ENCODE measurements at places on chromosomes 16 and 17.

GRCh38 chr17:16918443-16918842 is 53.5 kb downstream of the TNFRSF13B start:
- DNase-seq: no peak

- DNase-seq: no peak
Measured at GRCh38 chr16:87150681-87151280, 166.4 kb downstream of the C16orf95 start.

- DNase-seq: peak; percentile 53
Measured at GRCh38 chr17:17783116-17783824, 53.5 kb downstream of the SREBF1 start.

GRCh38 chr17:49290690-49291359 is 60.2 kb upstream of the PHOSPHO1 start:
- DNase-seq: peak; percentile 7

GRCh38 chr17:13544292-13544691 is 57.4 kb downstream of the HS3ST3A1 start:
- DNase-seq: no peak

DNA sequence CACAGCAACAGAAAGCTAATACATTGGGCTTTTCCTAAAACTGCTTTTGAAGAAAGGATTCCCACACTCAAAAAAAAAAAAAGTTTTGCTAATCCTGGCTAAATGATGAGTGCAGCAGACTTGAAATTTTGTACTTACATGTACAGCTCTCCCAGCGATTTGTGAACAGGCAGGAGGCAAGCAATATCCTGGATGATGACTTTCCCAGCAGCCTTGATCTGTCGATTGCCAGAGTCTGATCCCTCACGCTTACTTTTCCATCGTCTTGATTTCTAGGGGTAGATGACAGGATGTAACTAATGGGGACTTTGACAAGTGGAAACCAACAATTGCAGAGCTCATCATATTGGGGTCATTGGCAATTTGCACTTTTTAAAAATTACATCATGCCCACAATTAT is 91.4 kb downstream of the WDR59 start:
- no peak for DNase-seq

DNA sequence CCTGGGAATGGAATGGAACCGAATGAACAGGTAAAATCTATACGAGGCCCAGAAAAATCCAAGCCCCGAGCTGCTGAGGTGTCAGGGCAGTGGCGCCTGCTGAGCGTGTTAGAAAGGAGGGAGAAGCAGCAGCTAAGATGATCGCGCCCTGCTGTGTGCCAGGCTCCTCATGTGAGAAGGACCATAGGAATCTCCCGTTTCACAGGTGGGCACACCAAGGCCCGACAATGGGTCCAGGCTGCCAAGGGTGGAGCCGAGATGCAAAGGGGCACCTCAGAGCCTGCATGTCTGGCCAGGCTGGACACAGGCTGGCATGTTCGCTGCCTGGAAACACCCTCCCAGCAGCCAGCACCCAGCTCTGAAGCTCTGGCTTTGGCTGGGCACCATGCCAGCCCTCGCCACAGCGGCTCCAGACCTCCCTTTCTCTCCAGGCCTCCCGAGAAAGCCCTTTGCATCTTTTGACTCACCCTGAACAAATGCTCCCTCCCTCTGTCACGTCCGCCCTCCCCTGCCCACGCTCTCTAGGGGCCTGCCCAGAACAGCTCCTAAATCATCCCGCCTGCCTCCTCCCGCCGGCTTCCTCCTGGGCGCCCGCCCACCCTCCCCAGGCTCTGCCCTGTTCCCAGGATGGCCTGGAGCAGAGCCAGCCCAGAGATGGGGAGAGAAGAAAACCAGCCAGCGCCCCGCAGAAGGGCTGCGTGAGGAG is 217.8 kb upstream of the GSE1 start:
- DNase-seq: no peak

DNA sequence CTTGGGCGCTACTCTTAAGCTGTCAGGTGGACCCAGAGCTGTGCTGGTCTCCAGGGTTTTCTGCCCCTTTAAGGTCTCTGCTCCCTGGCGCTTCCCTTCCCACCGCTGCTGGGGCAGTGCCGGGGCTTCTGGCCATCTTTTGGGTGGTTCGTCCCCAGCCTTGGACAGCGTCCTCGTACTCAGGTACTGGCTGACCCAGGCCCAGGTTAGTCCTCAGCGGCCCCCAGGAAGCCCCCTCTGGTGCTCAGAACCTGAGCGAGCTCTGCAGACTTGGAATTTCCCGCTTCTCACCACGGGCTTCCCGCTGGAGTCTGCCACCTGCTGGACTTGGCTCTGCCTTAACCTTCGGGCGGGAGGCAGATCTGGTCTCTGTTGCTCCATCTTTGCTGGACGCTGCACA is 94.1 kb upstream of the ZNF750 start:
- no peak for DNase-seq

GRCh38 chr16:59545721-59546120 is 811.6 kb upstream of the GOT2 start:
- DNase-seq: no peak

DNA sequence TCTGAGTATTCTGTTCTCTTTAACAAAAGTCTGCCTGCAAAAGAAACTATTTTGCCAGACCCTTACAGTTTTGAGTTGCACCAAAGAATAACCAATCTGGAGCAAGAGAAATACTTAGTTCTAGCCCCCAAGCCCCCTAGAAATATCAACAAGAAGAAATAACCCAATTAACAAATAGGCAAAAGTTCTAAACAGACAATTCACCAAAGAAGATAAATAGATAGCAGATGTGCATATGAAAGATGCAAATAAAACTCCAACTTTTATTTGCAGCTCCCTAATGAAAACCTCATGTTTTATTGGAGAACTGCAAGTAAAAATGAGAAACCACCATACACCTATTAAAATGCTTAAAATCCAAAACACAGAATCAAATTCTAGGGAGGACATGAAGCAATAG is 1308.0 kb downstream of the CDH11 start:
- DNase-seq: no peak

Measured in activated T-cell treated with anti-CD3 and anti-CD28 coated beads, Interleukin-2, amount 50 U/mL, for 4 hours (primary cell).